ENCODE measurements at places on chromosomes 12 and 14. TPM values are rescaled to one million over a fixed set of nuclear protein-coding genes. Genes with fewer than 3 reads are reported as not detected.

- no peak for DNase-seq
Observed at GRCh38 chr12:109466305-109466704, 10.8 kb downstream of the KCTD10 start.

DNA sequence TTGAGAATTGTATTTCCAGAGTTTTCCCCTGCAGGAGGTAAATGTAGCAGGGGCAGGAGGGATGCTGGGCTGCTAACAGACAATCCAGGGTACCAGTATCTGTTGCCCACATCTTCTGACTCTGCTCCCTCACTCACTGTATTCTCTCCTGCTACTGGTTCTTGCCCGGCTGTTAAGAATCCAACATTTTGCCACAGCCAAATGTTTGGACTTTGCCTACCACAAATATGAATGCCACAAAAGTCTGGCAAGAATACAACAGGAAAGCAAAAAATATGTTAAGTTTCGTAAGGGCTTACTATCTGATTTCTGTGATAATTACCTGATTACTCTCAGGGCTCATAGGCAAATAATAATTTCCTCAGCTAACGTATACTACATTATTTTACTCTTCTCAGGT lies 160.0 kb downstream of the BCAT1 start:
- no peak for DNase-seq

GRCh38 chr14:33249233-33249820 lies 310.6 kb downstream of the NPAS3 start:
- DNase-seq, result no peak

BBOF1 gene
- 8.6 TPM for total RNA-seq
